ENCODE measurements at places on chromosomes 11 and 22.

DNA sequence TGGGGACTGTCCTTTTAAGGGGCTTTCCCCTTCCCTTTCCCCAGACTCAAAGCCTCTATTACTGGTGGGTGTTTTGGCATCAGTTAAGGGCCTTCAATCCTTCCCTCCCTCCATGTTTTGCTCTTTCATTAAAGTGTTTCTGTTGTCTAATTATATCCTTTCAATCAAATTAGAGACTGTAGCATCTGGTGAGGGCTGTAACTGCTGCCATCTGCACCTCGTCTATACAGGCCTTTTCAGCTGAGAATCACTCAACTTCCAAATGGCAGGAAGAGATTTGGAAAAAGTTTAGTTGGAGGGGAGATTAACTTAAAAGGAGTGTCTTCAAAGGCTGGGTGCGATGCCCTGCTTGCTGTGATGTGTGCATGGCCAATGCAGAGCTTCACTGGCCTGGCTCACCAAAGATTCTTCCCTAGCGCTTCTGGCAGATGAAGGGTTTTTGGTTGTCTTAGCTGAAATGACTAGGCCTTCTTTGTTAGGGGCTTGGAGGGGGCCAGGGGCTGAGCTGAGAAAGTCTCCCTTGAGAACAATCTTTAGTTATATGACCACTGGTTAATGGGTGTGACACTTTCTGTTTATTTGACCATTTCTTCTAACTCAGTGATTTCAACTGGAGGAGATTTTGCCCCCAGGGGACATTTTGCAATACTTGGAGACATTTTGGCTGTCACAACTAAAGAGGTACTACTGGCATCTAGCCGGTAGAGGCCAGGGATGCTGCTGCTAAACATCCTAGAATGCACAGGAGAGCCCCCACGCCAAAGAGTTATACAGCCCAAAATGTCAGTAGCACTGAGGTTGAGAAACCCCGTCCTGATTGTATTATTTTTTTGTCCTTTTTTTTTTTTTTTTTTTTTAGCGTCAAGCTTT is 7.5 kb downstream of the KREMEN1 start:
- no peak for DNase-seq

DNA sequence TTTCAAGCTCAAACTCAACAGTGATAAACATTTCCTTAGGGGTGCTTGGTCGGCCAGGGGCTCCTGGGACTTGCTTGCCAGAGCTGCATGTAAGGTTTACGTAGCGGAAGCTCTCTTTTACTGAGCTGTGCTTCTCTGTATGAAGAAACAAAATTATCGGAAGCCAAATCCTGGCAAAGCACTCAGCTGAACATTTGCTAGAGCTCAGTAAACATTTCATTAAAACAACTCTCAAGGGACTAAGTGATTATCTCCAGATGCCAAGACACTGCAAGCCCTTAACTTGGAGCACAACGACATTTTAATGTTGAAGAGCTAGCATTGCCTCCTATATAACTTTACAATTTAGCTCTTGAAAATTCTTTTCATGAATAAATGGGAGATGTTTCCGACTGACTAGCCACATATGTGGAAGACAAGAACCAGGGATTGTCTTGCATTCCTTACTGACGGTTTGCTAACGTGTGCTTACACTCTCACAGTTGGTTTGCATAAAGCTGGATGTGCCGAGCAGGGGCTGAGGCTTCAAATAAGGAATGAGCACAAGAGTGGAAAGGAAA is 43.4 kb downstream of the SCUBE2 start:
- peak; percentile 77 for DNase-seq

DNA sequence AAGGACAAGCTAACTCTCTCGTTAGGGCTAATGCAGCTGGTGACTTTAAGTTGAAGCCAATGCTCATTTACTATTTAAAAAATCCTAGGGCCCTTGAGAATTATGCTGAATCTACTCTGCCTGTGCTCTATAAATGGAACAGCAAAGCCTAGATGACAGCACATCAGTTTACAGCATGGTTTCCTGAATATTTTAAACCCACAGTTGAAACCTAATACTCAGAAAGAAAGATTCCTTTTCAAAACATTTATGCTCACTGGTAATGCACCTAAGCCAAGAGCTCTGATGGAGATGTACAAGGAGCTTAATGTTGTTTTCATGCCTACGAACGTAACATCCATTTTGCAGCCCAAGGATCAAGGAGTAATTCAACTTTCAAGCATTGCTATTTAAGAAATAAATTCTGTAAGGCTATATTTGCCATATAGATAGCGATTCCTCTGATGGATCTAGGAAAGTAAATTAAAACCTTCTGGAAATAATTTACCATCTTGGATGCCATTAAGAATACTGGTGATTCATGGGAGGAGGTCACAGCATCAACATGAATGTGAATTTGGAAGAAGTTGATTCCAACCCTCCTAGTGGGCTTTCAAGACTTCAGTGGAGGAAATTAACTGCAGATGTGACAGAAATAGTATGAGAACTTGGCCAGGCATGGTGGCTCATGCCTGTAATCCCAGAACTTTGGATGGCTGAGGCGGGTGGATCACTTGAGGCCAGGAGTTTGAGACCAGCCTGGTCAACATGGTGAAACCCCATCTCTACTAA is 14.5 kb downstream of the XNDC1N start:
- DNase-seq: peak; percentile 61

DNA sequence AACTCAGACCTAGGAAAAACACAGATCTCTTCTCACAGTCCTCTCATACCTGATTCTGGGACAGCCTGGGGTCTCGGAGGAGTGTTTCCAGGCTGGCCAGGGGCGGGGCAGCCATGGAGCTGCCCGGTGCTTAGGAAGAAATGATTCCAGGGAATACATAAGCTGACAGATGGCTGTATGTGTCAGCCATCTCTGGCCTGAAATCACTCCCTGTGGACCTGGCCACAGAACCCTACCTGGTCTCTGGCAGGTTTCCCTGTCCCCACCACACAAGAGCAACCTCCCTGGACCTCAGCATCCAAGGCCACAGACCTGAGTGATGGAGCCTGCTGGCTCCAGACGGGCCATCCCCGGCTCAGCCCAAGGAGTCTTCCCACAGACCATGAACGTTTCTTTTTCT is 10.0 kb downstream of the GGA1 start:
- DNase-seq: no peak

DNA sequence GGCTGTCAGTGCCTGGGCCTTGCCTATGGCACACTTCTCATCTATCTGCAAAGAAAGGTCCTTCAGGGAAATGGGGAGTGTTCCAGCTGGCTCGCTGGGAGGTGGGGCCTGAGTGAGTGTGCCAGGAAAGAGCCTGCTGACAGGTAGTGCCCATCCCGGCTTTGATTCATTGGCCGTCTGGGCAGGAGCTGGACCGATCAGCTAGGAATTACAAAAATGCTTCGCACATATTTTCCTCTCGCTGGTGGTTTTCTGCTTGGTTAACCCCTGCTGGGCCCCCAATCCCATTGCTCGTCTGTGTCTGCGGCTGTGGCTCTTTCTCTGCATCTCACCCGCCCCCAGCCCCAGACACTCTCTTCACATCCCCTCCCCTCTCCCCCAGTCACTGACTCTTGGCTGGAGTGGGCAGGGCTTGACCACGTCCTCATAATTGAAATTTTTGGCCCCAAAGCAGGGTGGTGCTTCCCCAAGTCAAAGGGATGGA is 10.8 kb downstream of the LIF start:
- DNase-seq: peak; percentile 84

DNA sequence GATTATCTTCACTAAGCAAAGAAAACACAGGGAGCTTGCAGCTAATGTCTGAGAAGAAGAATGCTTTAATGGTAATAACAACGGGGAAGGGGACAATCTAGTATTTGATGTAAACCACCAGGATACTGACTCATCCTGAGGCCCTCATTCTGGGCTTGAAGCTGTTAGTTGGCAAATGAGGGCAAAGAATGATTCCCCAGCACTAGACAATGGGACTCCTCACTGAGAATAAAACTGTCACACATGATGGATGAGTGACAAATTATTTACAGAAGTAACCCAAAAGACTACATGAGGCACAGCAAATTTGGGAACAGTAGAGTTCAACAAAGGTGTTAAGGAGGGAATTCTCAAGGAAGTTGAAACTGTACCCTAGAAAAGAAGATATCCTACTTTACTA is 76.3 kb downstream of the FAM168A start:
- no peak for DNase-seq

- DNase-seq: no peak
These were observed 5.0 kb upstream of the MMP12 start for GRCh38 chr11:102879801-102880200.

DNA sequence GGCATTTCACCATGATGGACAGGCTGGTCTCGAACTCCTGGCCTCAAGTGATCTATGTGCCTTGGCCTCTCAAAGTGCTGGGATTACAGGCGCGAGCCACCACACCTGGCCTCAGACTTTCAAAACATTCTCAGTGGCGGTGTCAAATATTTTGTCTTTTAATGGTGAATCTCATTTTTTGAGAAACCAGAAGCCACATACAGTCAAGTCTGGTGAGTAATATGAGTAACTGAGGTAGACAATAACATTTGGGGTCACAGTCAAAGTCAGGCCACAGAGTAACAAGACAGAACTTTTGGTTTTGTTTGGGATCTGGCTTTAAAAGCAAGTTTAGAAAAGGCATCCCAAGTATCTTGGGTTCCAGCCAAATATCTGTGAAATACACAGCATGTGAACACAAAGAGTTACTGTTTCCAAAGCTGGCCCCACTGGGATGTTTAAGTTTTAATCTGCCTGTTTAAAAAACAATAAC is 5.6 kb upstream of the TMA7B start:
- peak; percentile 36 for DNase-seq

- DNase-seq: no peak
These were observed 232.3 kb downstream of the JRKL start for GRCh38 chr11:96622026-96622634.

GRCh38 chr11:99376463-99376862 is 355.7 kb downstream of the CNTN5 start:
- no peak for DNase-seq

DNA sequence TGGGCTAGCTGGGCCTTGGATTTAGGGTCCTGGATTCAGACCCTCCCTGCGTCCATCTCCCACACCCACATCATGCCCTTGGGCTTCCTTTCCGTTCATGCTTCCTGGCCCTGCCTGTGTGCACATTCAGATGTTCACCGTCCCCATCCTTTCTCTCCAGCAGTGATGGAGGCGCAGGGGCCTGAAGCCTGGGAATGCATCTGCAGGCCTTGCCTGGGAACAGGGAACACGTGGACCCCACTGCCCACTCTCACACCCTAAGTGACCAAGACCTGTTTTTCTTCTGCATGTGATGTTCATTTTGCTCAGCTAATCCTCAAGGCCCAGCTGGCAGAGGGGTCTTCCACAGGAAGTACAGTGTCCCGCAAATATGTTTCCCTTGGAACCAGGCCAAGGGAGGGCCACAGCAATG is 91.6 kb upstream of the PARVA start:
- no peak for DNase-seq

GRCh38 chr22:49290711-49291110 is 537.0 kb downstream of the BRD1 start:
- DNase-seq: no peak

DNA sequence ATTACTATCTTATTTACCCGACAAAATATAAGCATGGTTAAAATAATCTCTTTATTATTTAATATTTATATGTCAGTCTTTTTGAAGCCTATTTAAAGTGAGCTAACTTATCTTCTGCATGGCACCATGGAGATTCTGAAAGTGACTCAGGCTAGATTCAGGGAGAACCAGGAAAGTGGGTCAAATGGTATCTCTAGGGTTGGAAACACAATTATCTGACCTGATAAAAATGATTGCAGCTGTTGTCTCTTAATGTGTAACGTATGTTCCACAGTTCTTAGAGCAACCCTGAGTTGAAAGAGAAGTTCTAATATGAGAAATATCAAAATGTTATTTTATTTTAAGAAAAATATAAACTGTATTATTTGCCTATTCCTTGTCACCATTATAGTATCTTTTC is 143.1 kb upstream of the CARD18 start:
- DNase-seq: peak; percentile 8

DNA sequence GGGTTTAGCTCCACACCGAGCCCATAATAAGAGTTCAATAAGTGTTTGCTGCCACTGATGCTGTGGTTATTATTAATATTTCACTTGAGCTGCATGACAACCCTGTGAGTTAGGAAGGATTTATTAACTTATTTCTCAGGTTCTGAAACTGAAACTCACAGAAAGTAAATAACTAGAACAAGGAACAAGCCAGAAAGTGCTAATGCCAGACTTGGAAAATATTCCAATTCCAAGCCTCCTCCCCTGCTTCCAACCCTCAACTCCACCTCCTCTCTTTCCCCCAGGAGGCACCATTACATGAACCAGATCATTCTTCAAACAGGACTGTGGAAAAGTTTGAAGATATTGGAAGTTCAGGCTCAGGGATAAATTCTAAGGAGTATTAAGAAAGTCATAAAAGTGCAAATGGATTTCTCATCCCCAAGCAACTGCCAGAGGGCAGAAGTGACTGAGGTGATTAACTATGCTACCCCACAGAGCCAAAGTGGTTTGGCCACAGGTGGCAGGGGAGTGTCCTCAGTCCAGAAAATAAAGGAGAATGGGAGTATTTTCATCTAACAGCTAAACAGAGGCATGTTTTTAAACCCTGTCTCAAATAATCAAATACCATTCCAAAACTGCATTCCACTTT is 3.2 kb upstream of the FJX1 start:
- no peak for DNase-seq

- peak; percentile 96 for DNase-seq
These were observed 313.5 kb upstream of the CHORDC1 start for GRCh38 chr11:90536301-90536700.

DNA sequence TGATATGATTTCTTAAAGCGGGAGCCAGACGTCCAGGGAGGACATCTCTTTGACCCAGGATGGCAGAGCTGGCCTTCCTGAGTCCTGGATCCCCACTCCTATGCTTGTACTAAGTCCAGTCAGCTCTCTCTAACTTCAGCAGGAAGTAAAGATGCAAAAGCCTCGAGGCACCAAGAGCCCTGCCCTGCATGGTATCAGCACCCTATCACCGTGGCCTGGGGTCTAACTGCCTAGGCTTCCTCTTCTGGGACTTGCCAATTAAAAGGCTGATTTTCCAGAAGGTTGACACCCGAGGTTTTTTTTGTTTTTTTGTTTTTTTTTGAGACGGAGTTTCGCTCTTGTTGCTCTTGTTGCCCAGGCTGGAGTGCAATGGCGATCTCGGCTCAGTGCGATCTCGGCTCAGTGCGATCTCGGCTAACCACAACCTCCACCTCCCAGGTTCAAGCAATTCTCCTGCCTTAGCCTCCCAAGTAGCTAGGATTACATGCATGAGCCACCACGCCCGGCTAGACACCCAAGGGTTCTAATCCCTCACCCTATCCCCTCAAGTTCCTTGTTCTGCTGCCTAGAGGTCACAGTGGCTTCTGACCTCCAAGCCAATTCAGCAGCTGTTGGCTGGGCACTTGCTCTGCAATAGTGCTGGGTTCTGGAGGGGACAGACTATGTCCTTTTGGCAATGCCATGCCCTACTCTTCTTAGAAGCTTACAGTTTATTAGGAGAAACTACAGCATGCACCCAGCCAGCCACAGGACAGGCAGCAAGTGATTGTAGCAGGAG is 50.6 kb upstream of the FTH1 start:
- no peak for DNase-seq

GRCh38 chr11:93054279-93054678 is 84.8 kb downstream of the MTNR1B start:
- no peak for DNase-seq

DNA sequence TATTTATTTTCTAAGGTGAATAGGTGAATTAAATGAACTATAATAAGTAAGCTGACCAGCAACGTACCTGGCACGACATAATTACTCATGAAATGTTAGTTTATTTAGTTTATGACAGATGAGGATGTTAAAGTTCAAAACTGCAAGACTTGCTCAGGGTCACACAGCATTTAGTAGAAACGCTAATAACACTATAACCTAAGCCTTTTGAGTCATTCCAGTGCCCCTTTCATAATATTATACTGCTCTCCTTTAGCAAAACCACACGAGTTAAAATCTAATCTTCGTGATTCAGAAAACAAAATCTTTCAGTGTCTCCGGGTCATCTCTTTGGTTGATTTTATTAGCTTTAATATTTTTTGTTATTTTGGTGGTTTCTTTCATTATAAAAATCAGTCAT is 39.6 kb downstream of the BTBD10 start:
- DNase-seq: no peak

All from umbilical cord (tissue), 2 donors.